Activated gamma-delta T cell (primary cell): ENCODE measurements at places on chromosomes 16 and 17.

DNA sequence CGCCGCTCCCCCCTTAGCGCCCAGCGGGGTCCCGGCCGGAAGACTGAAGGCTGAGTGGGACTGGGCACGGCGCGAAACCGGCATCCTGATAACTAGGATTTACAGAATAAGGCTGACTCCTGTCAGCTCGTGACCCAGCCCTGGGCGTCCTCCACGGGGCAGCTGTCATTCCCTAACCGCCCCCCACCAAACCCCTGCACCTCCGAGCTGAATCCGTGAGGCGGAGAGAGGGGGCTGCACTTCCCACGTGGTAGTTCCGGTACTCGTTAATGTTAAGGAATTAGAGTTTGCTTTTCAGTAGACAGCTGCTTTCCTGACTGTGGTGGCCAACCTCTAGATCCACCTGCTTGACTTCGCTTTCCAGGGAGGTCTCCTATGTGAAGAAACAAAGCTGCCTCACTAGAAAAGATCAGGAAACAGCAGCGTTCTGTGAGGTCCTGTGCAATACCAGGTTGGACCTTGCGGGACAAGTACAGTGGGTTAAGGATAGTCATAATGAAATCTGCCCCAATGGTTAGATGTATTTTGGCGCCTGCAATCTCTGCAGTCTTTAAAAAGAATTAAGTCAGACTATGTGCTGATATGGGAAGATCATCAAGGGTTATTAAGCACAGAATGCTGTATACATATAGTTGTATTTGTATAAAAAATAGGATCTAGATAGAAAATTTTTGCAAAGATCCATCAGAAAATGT, 1.1 kb upstream of the WBP2 start:
- DNase-seq = no peak

DNA sequence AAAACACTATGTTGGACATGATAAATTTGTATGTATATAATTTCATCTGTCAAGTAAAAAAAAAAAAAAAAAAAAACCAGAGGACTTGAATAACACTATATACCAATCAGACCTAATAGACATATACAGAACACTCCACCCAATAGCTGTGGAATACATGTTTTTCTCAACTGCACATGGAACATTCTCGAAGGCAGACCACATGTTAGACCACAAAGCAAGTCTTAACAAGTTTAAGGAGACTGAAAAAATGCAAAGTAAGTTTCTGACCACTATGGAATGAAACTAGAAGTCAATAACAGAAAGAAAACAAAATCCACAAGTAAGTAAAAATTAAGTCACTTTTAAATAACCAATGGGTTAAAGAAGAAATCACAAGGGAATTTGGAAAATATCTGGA, 8.4 kb upstream of the CNTNAP4 start:
- DNase-seq = no peak

GRCh38 chr17:13055131-13055530, 37.3 kb upstream of the ELAC2 start:
- no peak for DNase-seq

DNA sequence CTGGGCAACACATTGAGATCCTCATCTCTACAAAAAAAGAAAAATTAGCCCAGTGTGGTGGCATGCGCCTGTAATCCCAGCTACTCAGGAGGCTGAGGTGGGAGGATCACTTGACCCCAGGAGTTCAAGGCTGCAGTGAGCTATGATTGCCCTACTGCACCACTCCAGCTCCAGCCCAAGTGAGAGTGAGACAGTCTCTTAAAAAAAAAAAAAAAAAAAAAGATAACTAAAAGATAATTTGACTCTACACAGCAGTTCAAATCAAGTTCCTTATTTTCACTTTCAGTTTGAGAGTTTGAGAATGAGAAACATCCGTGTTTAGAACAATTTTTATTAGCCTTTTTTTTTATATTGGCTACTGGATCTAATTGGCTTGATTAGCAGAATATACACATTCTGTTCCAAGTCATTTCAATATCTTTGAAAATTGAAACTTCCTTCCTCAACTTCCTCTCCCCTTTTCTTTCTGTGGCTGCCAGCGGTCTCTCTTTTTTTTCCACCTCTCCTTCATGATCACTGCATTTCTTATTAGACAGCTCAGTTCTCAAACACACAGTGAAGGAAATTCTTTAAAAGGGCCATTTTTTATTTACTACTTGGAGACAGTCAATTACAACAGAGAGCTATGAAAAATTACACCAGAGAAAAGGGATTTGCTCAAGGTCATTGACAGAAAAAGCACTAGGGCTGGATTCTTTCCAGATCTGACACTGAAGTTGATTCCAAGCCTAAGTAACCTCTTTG, 4.5 kb upstream of the ACSF2 start:
- DNase-seq = no peak
